ENCODE measurements at places on chromosomes 3 and 15.

- DNase-seq: no peak
Observed at GRCh38 chr3:2343031-2343682, 244.5 kb downstream of the CNTN4 start.

DNA sequence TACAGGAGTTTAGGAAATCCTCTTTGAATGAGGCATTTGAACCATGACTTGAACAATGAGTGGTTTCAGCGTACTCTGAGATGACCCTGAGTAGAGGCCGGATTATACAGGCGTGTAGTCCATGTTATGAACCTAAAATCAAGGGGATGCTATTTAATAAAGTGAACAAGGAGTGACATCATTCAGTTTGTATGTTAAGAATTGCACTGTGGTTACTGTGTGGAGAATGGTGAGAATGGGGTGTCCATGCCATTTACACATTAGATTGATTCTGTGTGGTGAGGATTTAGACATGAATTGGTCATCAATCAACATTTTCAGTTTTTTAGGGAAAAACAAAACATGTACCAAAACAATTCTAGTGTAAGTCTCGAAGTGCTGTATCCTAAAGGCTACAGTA is 65.8 kb downstream of the TPRG1 start:
- DNase-seq: peak; percentile 55

GRCh38 chr15:80768158-80768557 is 11.0 kb upstream of the CEMIP start:
- no peak for DNase-seq

- peak; percentile 93 for DNase-seq
Observed at GRCh38 chr3:4983739-4984510, 4.7 kb downstream of the BHLHE40 start.

DNA sequence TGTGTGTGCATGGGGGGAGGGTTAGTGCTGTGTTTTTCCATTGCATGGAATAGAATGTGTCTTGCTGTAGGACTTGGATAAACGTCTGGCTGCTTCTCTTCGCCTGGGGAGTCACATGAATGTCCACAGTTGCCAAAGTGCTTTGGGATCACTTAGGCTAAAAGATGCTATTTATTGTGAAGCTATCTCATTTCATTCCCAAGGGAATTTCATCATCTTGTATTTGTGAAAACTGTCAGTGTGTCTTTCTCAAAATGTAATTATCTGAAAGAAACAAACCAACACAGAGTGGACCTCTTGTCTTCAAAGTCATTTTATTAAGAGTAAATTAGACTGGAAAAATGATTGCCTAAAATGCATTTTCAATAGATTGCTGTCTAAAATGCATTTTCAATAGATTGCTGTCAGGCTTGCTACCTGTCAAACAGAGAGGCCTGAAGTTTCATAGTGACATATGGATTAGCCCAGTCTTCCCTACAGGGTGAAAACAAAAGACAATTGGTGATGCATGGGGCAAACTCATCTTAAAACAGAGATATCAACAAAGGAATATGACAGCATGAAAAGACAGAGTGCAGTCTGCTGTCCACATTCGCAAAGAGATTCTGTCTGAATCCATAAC is 117.1 kb upstream of the GOLIM4 start:
- DNase-seq: no peak

GRCh38 chr3:87167628-87168456 is 59.3 kb upstream of the CHMP2B start:
- DNase-seq: peak; percentile 75

- DNase-seq: no peak
Observed at GRCh38 chr15:66591322-66591862, 25.6 kb upstream of the LCTL start.

GRCh38 chr3:50972029-50972428 is 297.3 kb downstream of the DOCK3 start:
- no peak for DNase-seq

- DNase-seq: no peak
Observed at GRCh38 chr3:169869484-169870220, at the start of gene LRRC31. Gene LRRC31, minus strand, starts transcription at chr3:169869935. Its CDS starts 128 bp downstream, at chr3:169869807.

GRCh38 chr15:23690450-23690852 is 3.3 kb upstream of the NDN start:
- DNase-seq: peak; percentile 36

GRCh38 chr15:67730135-67730534 is 95.2 kb upstream of the SKOR1 start:
- no peak for DNase-seq

GRCh38 chr3:15804553-15805095 is 6.8 kb upstream of the ANKRD28 start:
- DNase-seq: peak; percentile 12

- DNase-seq: no peak
Observed at GRCh38 chr3:122902326-122902725, 107.5 kb downstream of the SLC49A4 start.

DNA sequence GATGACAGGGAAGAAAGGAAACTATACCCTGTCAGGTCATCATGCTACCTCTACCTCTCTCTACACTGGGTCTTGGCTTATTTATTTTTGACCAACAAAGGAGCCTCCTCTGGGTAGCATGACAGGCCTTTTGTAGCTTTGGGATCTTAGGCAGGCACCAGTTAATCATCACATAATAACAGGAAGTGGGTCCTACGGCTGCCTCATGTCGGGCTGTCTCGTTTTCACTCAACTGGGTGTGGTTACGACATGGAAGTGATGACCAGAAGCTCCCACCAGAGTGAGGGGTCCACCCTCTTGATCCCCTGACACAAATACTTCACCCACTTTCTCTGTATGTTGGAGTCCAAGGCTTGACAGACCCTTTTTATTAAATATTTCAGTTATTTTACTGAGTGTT is 105.3 kb downstream of the CD47 start:
- DNase-seq: no peak

GRCh38 chr3:17320266-17320665 is 422.2 kb downstream of the TBC1D5 start:
- DNase-seq: no peak

- peak; percentile 72 for DNase-seq
Observed at GRCh38 chr15:39281094-39281493, 299.8 kb upstream of the THBS1 start.

DNA sequence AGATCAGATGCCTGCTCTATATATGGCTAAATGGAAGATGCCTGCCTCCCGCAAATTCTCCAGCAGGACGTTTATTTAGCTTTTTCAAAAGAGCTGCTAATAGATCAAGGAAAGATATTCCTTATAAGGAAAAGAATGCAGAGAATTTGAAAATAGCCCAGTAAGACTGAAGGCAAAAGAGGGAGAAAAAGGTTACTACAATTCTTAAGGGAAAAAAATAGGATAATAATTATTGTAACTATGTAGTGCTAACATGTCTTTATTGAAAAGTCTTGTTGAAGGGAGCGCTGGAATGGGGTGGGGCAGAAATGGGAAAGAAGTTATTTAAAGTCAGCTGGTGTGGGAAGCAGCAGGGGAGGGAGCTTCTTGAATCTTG is 2.9 kb downstream of the TPM1 start:
- peak; percentile 38 for DNase-seq

DNA sequence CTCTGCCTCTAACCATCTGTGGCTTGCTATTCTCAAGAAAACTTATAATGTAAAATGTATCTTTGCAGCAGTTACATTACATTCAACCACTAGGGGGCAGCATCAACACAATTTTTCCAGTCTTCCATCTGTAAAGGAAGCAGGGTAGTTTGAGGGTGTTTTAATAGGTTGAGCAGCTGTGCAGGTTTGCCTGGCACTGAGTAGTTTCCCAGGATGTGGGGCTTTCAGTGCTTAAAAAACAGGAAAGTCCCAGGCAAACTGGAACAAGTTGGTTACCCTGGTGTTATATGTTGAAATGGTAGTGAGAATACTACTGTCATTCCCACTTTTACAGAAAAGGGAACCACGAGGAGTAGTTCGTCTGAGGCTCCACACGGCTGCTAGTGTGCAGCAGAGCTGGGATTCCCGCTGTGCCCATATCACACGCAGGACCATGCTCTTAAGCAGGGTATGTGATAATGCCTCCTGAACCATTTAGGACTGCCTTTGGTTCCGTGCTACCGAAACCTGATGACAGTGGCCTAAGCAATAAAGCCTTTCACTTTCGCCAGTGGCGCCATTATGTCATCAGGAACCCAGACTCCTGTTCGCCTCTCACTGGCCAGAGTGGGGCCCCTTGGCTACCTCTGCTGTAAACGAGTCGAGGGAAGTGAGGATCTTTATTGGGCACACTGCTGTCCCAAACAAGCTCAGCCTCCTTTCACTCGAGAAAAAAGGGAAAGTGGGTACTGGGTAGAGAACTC is 64.7 kb upstream of the ZBTB38 start:
- peak; percentile 86 for DNase-seq

DNA sequence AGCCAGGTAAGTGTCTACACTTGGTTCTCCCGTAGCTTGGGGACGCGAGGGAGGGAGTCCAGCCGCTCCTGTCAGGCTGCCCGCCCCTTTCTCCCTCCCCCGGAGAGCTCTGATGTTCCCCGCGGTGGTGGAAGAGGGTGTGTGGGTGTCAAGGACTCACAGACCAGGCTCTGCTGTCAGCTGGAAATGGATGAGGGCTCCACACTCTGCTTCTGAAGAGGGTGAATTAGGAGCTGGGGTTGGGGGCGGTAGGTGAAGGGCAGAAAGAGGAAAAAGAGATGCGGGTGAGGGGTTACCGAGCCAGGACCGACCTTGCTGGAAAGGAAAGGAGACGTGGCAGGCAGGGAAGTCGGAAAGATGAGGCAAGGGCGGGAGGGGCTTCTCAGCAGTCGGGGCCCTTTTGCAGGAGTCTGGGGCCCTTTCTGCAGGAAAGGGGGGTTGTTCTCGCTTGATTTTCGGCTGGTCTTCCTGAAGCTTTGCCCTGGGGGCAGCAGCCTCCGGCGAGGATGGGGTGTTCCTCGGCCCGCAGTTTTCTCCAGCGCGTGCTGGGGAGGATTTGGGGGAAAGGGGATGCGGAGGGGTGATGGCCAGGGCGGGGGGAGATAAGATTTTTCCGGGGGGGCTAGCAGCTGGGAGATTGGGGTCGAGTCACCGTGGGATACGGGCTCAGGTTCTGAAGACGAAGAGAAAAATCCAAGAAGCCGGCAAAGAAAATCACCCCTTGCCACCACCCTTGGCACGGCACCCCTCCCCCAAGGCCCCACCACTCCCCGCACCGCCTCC is 602 bp upstream of the BAHD1 start:
- DNase-seq: peak; percentile 62

DNA sequence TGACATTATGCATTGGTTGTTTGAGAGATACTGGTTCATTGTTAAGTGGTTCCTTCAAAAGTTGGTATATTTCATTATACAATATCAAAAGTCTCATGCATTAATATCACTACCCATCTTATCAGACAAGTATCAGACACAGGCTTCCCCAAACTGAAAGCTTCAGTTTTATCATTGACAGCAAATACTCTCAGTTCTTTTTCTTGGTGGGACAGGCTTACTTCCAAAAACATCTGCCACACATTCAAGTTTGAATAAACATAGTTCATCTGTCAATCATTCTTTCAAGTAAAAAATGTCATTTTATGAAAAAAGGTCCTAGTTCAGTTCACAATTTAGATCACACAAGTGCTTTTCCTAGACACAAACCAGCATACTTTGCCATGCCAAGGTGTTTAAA is 280.0 kb upstream of the TRIM42 start:
- DNase-seq: no peak

- no peak for DNase-seq
Observed at GRCh38 chr3:39127908-39128304, 20.4 kb downstream of the TTC21A start.

- DNase-seq: peak; percentile 7
Observed at GRCh38 chr3:99111235-99111634, 209.7 kb upstream of the DCBLD2 start.

- peak; percentile 11 for DNase-seq
Observed at GRCh38 chr3:32945136-32945535, 6.3 kb upstream of the CCR4 start.

DNA sequence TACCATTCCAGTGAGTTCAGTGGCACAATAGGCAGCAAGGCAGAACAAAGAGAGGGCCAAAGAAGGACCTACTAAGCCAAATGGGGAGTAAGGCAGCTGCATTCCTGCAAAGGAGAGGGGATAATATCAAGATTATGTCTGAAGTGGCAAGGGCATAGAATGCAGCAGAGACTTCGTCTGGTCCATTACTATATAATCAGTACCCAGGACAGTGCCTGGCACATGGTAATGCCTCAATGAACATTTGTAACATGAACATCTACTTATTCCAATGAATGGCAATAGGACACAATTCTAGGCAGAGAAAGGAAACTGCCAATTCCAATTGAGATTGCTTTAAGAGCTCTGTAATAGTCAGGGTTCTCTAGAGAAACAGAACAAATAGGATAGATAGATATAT is 82.1 kb upstream of the STAC start:
- DNase-seq: no peak

GRCh38 chr3:113231827-113232253 is 20.5 kb downstream of the BOC start:
- peak; percentile 90 for DNase-seq

DNA sequence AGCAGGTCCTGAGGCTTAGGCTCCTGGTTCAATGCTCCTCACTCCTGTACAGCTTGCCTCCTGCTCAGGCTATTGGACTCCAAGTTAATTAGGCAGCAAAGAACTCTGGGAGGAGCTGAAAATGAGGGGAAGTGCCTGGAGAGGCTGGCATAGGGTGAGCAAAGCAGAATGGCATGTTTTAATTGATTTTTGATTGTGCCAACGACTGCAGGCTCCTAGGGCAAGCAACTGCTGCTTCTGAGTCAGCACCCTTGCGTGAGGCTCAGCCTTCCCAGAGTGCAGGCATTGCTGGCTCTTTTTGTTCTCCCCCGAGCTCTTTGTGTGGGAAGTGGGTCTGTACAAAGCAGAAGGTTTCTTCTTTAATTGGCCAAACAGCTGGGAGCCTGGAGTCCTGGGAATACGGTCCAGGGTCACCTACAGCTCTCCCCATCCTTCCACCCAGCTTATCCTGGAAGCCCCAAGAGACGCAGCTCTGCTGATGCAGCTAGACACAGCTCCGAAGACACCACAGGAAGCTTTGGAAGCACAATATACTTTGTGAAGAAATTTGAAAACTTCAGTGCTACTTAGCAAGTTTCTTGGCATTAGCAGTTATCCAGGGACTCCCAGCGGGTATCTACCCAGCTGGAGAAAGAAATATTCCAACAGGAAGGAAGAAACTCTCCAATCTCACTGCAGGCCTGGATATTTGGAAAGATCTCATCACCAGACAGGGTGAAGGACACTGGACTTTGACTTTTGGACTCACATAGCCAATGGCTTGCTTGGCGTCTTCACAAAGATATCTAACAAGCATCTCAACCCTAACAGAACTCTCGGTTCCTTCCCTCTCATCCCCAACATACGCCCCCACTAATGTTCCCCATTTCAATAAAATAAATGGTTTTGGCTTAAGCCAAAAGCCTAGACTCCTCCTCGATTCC is 76.8 kb downstream of the BDH1 start:
- peak; percentile 94 for DNase-seq

DNA sequence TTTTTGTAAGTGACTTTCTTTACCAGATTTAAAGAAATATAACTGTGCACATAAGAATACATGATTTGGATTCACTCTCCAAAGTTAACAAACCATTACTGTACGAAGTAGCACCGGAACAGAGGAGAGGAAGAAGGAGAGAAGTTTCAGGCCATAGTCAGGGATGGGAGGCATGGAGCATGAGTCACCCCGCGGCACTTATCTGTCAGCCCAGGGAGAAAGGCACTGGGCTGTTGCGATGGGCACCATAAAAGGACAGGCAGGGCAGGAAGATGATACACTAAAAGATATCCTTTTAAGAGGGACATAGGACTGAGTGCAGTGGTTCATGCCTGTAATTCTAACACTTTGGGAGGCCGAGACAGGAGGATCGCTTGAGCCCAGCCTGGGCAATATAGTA is 37.0 kb downstream of the TTC23 start:
- DNase-seq: peak; percentile 52

All from astrocyte of the hippocampus (primary cell).